ENCODE measurements at places on chromosomes 16 and 17. TPM values are rescaled to one million over a fixed set of nuclear protein-coding genes. Genes with fewer than 3 reads are reported as not detected.

EVPLL gene
- not detected for total RNA-seq

PIGL gene
- total RNA-seq, result 13.8 TPM

SCIMP gene
- not detected for total RNA-seq

MT1F gene
- total RNA-seq, result 0.56 TPM

WNT9B gene
- total RNA-seq, result not detected

CCT6B gene
- total RNA-seq, result 0.38 TPM

CD300LG gene
- total RNA-seq, result not detected

SLFN5 gene
- 58.9 TPM for total RNA-seq

PRR35 gene
- total RNA-seq, result not detected

C17orf50 gene
- not detected for total RNA-seq

PPM1D gene
- 9.4 TPM for total RNA-seq

HASPIN gene
- 0.85 TPM for total RNA-seq

TPSD1 gene
- not detected for total RNA-seq

ABAT gene
- total RNA-seq, result 1.9 TPM

OR2C1 gene
- under 0.01 TPM for total RNA-seq

RAMP2 gene
- 0.58 TPM for total RNA-seq

DNAI2 gene
- total RNA-seq, result not detected

CDH5 gene
- total RNA-seq, result 23.2 TPM

TEDC2 gene
- total RNA-seq, result 1.7 TPM

GJD3 gene
- 4.5 TPM for total RNA-seq

CTCF gene
- total RNA-seq, result 33.7 TPM

KRT35 gene
- total RNA-seq, result not detected

KRTAP2-3 gene
- total RNA-seq, result under 0.01 TPM

ATP2A1 gene
- 0.28 TPM for total RNA-seq

HLF gene
- under 0.01 TPM for total RNA-seq

RASL10B gene
- 3.9 TPM for total RNA-seq

ODAD4 gene
- total RNA-seq, result 0.56 TPM

NEURL4 gene
- total RNA-seq, result 12.7 TPM

CLEC18A gene
- total RNA-seq, result under 0.01 TPM

BRICD5 gene
- total RNA-seq, result 0.77 TPM

JPT2 gene
- total RNA-seq, result 52.3 TPM

GPR139 gene
- not detected for total RNA-seq

ADAD2 gene
- not detected for total RNA-seq

HP gene
- total RNA-seq, result 0.28 TPM

KIF18B gene
- total RNA-seq, result 10.2 TPM

PIGW gene
- 12.3 TPM for total RNA-seq

LCAT gene
- total RNA-seq, result 8.5 TPM

MMP28 gene
- 0.38 TPM for total RNA-seq

ADORA2B gene
- total RNA-seq, result 62.0 TPM

CCL13 gene
- 4.8 TPM for total RNA-seq

CCL7 gene
- total RNA-seq, result 2.5 TPM

PITPNM3 gene
- 0.58 TPM for total RNA-seq

ACSM2A gene
- not detected for total RNA-seq

AGRP gene
- total RNA-seq, result not detected

DGKE gene
- 5.6 TPM for total RNA-seq

KRTAP4-12 gene
- not detected for total RNA-seq

PRDM7 gene
- total RNA-seq, result not detected

All from regular cardiac myocyte (primary cell).